A549 treated with CpdA at 1 μM for 4 hours (cell line): ENCODE measurements at places on chromosomes 11 and 22. TPM values are rescaled to one million over a fixed set of nuclear protein-coding genes. Genes with fewer than 3 reads are reported as not detected.

Gene TMEM86A
- 0.31 to 0.64 TPM (median 0.58 TPM) in 5 replicates for total RNA-seq

Gene FGF3
- total RNA-seq: not detected in 5 replicates

Gene MUC2
- 0.09 to 0.54 TPM (median 0.21 TPM) in 5 replicates for total RNA-seq

Gene AAMDC
- 25.9 to 32.0 TPM (median 28.9 TPM) in 5 replicates for total RNA-seq

Gene OMP
- total RNA-seq: not detected in 5 replicates

Gene CHRNA10
- 0.52 to 1.5 TPM (median 1.1 TPM) in 5 replicates for total RNA-seq

Gene POU2AF3
- 0.37 to 0.86 TPM (median 0.61 TPM) in 5 replicates for total RNA-seq

Gene TMEM45B
- total RNA-seq: 0.06 to 0.10 TPM (median 0.08 TPM) in 3 of 5 replicates, not detected in the others

Gene OR5J2
- not detected in 5 replicates for total RNA-seq
